Activated CD8-positive, alpha-beta memory T cell treated with anti-CD3 and anti-CD28 coated beads, Interleukin-2, amount 10 ng/mL, durations not matched to agents 7 days and 5 days (primary cell): ENCODE measurements at places on chromosomes 6 and 20. TPM values are rescaled to one million over a fixed set of nuclear protein-coding genes. Genes with fewer than 3 reads are reported as not detected.

SLC17A2 gene
- total RNA-seq: not detected

C4A gene
- total RNA-seq: 3.4 TPM

NT5E gene
- total RNA-seq: 24.1 TPM

PFDN6 gene
- 67.8 TPM for total RNA-seq

ADGRB3 gene
- 0.33 TPM for total RNA-seq

RBPJL gene
- not detected for total RNA-seq

RAET1L gene
- not detected for total RNA-seq

FBXO30 gene
- total RNA-seq: 7.4 TPM

SLC16A10 gene
- total RNA-seq: 4.8 TPM

BMP6 gene
- not detected for total RNA-seq

LPA gene
- total RNA-seq: not detected

LIN28B gene
- total RNA-seq: not detected

TPD52L1 gene
- not detected for total RNA-seq

FKBP1C gene
- 0.68 TPM for total RNA-seq

LINC00237 gene
- total RNA-seq: not detected

MCCD1 gene
- not detected for total RNA-seq

DNA sequence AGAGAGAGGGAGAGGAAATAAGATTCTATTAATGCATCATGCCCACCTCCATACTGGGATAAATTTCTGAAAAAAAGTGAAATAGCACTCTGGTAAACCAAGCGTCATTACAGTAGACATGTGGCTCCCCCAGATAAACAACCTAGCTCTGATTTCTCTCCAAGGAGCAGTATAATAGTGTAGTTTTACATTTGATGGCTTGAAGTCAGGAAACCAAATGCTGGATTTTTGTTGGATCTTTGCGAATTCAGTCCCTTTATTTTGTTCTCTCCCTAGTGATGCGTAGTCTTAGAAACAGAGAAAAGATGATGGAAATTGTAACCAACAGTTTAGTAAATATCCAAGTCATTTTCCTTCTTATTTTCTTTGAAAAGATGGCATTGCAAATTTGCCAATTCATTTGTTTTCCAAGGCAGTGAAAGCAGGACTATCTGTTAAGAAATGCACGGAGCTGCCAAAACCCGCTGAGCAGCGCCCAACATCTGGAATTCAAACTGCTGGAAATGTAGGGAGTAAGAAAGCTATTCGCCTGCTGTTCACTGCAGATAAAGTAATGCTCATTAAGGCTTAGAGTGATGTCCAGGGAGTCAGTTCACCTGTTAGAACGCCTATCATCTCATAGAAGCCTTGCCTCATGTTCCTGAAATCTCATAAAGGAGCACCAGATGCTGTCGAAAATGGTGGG lies 85.7 kb upstream of the DOK5 start:
- no peak for DNase-seq

DNA sequence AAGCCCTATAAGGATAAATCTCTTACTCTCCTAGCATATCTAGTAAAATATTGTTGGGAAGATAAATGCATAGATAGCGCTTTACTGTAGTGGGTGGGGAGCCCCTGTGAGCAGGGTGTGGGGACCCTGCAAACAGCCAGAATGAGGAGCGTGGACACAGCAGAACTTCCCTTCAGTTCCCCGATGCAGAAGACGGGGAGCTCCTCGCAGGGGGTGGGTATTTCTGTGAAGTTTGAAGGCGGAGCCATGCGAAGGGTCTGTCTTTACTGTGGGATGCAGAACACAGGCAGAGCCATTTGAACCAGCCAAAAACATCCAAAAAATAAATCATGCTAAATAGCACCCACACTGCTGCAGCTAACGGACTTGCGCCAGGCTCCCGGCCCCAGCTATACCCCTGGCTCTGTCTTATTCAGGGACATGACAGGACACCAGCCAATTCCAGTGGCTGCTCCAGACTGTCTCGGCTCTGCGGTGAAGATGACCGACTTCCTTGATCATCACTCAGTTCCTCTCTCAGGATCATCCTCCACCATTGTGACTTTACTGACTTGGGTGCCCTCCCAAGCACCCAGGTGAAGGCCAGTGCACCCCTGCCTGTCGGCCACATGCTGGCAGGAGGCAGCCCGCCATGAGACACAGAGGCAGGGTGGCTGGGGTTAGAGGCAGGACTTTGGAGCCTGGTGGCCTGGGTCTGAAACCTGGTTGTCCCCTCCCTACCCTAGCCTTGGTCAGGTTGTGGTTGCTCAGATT lies 134.5 kb downstream of the SMOC2 start:
- DNase-seq: no peak

DNA sequence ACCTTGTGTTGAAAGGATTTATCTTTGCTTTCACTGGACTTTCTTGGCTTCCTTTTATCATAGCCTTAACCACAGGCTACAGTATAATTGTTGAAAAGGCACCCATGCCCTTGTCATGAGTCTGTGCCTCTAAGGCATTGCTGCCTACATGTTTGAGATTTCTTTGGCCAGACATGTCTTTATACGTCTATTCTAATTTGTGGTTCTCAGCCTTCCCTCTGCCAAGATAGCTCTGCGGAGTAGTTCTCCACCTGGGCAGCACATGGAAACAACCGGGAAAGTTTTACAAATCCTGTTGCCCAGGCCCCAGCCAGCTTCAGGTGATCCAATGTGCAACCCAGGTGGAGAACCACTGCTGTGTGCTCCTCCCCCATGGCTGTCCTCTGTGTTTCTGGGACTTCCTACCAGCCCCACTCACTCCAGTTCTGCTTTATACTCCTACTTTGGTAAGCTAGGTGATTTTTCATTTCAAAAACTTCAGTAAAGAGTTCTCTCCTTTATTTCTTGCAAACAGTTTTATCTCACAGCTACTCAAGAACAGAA lies 159.6 kb upstream of the MYLIP start:
- DNase-seq: peak; percentile 12

DNA sequence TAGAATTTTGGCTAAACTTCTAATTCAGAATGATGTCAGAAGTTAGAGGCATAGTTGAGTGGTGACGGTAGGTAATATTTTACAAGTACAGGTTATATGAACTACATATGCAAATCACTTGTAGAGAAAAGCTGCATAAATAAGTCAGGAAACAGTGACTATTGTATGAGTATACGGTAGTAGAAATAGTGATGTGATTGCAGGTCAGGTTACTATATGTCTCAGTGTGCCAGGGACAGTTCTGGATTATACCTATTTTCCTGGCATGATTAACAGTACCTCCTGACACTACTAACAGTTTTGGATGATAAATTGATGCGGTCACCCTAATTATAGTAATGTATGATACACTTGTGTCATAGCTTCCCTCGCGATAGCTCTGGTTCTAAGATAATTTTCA lies 9.2 kb downstream of the DNAH8 start:
- DNase-seq: no peak

DNA sequence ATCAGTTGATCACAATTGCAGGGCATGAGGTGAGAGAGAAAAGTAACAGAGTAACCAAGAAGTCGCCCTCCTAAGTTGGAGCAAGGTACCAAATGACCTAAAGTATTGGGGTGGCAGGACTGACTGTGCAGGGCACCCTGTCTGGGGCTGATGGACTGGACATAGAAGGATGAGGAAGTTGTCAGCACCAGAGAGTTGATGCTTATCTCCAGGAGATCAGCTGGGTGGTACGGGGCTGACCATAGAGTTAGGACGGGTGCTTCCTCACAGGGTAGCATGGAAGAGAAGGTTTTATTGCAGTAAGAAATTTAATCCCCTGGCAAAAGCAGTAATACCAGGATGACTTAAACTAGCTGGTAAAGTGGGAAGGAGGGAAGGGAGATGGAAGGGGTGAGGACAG lies 66.7 kb downstream of the TMEM170B start:
- no peak for DNase-seq

- DNase-seq: no peak
Observed at GRCh38 chr6:3291987-3292386, 33.2 kb downstream of the PSMG4 start.

- DNase-seq: no peak
Observed at GRCh38 chr6:73688351-73688750, 7.7 kb upstream of the CD109 start.

- no peak for DNase-seq
Observed at GRCh38 chr6:140414966-140415620, 1040.6 kb upstream of the CITED2 start.

- no peak for DNase-seq
Observed at GRCh38 chr6:37242429-37243052, 15.0 kb upstream of the TBC1D22B start.

- DNase-seq: no peak
Observed at GRCh38 chr6:108242721-108243120, 18.1 kb downstream of the SNX3 start.

DNA sequence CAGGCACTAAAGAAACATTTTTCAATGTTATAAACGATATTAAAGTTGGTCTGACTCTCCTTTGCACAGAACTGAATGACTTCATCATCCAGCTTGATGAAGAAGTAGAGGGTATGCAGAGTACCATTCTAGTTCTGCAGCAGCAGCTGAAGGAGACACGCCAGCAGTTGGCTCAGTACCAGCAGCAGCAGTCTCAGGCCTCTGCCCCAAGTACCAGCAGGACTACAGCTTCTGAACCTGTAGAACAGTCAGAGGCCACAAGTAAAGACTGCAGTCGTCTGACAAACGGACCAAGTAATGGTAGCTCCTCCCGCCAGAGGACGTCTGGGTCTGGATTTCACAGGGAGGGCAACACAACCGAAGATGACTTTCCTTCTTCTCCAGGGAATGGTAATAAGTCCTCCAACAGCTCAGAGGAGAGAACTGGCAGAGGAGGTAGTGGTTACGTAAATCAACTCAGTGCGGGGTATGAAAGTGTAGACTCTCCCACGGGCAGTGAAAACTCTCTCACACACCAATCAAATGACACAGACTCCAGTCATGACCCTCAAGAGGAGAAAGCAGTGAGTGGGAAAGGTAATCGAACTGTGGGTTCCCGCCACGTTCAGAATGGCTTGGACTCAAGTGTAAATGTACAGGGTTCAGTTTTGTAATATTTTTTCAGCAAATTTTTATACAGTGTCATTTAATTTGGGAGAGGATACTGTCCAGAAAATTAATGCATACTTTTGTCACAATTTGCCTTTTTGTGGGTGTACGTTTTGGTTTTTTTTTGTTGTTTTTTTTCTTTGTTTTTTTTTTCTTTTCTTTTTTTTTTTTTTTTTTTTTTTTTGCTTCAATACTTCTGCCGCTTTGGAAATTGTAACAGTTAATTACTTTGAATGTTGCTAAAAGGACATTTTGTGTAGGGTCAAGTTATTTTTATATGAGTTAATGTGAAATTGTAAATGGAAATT lies 6.6 kb upstream of the ACAT2 start:
- no peak for DNase-seq

DNA sequence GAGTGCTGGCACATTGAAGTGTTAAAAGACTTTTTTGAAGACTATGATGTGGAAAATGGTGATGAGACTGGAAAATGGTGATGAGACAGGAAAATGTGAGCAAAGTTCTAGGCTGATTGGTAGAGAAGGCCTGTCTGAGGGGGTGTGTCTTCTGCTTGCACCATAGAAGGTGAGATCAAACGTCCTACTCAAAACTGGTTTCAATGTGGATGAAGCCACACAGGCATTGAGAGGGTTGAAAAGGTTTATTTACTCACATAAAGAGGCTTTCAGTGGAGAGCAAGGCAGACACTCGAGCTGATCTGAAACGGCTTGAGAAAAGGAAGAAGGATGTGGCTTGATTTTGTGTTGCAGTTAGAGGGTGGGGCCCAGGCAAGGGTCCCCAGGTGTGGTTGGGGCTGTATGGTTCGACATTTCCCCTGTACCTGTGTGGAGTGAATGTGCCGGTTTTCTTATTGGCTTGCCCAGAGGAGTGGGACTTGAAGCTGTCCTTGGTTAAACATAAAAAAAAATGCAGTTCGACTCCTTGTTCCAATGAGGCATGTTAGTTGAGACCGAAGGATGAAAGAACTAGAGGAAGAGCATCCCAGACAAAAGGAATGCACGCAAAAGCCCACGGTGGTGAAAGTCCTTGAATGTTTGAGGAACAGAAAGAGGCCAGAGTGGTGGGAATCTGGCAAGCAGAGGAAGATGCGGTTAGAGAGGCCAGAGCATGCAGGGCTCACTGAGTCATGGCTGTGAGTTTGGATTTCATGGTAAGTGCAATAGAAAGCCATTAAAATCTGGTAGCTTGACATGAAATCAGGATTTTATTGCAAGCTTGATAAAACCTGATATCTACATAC lies 172.3 kb downstream of the EPM2A start:
- no peak for DNase-seq

- peak; percentile 71 for DNase-seq
Observed at GRCh38 chr6:45422503-45423110, 44.9 kb upstream of the SUPT3H start.

GRCh38 chr6:80446454-80447045 lies 340.1 kb downstream of the BCKDHB start:
- no peak for DNase-seq

GRCh38 chr6:8736156-8736895 lies 301.0 kb upstream of the SLC35B3 start:
- DNase-seq: no peak

- no peak for DNase-seq
Observed at GRCh38 chr6:25764611-25765010, 10.1 kb downstream of the SLC17A4 start.

GRCh38 chr20:25863536-25864325 lies 167.1 kb upstream of the ZNF337 start:
- DNase-seq: no peak

DNA sequence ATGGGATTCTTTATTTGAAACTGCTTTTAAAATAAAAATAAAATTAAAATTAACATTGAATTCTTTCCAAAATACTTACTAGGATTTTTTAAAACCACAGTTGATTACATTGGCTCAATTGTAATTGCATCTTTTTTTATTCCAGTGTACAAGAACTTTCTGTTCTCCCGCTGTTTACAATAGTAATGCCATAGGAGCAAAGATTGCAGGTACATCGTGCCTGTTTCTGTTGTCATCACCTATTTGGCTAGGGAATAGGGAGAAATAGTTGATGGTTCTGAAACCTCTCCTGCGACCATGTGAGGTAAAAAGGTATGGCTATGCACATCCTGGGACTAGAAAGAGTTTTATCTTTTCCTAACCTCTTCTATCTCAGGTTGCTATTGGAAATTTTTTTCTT lies 28.2 kb upstream of the RHAG start:
- no peak for DNase-seq

- no peak for DNase-seq
Observed at GRCh38 chr6:39061588-39061987, 13.0 kb downstream of the GLP1R start.

DNA sequence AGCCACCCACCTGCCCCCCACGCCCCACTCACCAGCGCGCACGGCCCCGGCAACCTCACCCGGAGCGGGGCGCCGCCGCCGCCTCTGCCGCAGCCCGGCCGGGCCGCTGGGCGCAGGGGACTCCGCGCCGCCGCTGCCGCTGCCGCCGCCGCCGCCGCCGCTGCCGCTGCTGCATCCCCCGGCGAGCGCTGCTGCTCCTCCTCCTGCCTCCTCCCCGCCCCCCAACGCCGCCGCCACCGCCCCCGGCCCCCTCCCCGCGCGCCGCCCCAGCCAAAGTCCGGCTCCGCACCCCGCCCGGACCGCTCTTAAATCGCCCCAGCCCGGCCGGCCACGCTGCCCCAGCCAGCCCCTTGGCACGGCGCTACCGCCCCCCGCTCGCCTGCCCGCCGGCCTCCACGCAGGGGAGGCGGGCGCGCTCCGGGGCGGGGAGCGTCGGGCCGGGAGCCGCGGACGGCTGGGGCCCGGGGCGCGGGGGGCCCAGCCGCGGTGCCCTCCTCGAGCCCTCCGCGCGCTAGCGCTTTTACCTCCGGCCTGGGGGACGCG lies at the start of gene SULF2:
Gene SULF2, minus strand, starts transcription at position 171 of the 543 bp plus-strand sequence. CDS start 28,118 bp downstream, outside the sequence.
- DNase-seq: no peak

GRCh38 chr20:3275966-3276679 lies 37.1 kb upstream of the SLC4A11 start:
- no peak for DNase-seq

- no peak for DNase-seq
Observed at GRCh38 chr6:68710496-68710895, 75.4 kb downstream of the ADGRB3 start.
